ENCODE measurements at places on chromosomes 4 and X.
A peak's percentile ranks its signal among the peaks of the same experiment; 100 is the strongest.

DNA sequence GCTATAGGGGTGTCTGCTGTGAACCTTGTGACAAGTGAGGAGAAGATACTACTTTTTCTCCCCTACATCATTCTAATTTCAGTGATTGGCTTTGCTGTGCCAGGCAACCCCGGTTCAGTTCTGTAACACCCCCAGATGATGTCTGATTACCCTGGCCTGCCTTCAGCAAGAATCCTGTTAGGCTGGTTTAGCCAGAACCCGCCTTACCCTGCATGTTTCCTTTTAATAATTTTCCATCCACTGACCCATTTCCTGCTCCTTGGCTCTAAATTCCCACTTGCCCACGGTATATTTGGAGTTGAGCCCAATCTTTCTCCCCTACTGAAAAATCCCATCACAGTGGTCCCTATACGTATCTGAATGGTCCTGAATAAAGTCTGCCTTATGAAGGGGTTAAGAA is 46.5 kb upstream of the HPSE start:
- DNase-seq: no peak

- DNase-seq: no peak
Measured at GRCh38 chr4:20359692-20360091, 108.0 kb downstream of the SLIT2 start.

GRCh38 chr4:115873048-115873447 is 759.6 kb upstream of the NDST4 start:
- peak; percentile 3 for DNase-seq

DNA sequence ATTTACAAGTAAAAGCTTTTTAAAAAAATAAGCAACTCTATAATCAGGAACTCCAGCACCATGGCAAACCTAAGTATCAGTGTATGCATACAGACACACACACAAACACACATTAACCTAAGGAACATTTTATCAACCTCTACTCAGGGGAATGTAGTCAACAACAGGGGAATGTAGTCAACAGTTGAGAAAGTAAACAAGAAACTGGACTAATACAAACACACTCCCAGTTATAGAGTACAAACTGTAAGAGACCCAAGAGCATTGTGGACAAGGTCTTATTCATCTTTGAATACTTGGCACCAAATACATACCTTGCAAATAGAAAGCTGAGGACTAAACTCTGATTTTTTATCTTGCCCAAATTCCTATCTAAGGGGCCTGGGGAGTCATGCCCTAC is 36.2 kb downstream of the PAPSS1 start:
- DNase-seq: no peak
